ENCODE measurements at places on chromosomes 5 and 9.
A peak's percentile ranks its signal among the peaks of the same experiment; 100 is the strongest.

GRCh38 chr5:4572311-4573100, 567.6 kb upstream of the ADAMTS16 start:
- DNase-seq: no peak

- no peak for DNase-seq
Observed at GRCh38 chr9:82912645-82913044, 150.3 kb downstream of the RASEF start.

DNA sequence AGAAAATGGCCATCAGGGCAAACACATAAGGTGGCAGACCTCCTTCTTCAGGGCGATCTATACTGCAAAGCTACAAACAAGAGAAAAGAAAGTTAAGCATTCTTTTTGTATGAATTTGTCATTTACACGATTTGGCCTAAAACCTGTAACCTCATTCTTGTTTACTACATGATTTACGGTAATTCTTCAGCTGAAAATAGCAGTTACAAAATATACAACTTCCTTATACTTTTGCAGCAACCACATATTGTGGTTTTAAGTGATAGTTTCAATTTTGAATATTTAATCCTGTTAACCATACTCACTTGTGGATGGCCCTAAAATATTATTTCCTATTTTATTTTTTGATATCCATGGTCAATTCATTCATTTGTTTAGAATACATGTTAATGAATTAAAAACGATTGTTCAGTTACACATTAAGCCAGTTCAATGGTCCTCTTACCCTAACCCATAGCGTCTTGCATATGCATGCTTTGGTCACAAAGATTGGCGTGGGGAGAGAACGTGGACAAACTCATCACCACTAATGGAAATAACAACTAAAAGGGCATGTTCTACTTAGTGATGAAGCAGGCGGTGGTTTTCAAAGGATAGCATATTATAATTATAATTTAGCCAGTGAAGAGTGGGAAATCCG, 16.6 kb downstream of the TUT7 start:
- no peak for DNase-seq

GRCh38 chr9:137417161-137418021, 5.6 kb downstream of the EXD3 start:
- DNase-seq: no peak

DNA sequence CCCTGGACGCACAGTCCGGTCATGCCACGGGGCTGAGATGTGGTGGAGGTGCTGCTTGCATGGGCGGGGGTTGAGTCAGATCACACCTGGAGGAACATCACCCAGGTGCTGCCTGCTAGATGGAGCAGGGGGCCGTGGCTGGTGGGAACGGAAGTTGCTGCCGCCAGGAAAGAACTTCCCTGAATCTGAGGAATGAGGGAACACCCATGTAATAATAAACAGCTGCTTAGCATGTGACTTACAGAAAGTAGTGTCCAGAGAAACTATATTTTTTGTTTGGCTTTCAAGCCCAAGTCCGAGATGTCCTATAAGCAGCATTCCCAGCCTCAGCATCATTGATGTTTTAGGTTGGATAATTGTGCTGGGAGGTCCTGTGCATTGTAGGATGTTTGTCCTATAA, 27.1 kb upstream of the FAM240B start:
- no peak for DNase-seq

DNA sequence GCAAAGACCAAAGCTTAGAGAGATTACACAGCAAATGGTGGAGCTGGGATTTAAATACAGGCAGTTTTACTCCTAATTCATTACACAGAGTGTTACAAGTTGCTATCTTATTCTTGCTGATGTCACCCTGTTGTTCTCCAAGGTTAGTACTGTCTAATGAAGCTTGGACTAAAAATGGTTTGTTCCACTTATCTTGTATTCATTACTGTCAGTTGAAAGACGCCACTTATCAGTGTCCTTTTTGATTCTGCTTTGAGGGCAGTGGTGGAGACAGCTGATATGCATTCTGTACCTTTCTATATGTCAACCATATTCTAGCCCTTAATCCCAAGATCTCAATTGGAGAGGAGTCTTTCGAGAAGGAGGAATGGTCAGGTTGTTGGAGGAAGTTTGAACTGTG, 14.0 kb upstream of the DENND4C start:
- DNase-seq: no peak

GRCh38 chr5:125348221-125348692, 601.8 kb upstream of the ZNF608 start:
- no peak for DNase-seq

- peak; percentile 16 for DNase-seq
Observed at GRCh38 chr5:19314840-19315239, 673.2 kb downstream of the CDH18 start.

- DNase-seq: no peak
Observed at GRCh38 chr9:15240927-15241326, 66.1 kb downstream of the TTC39B start.

GRCh38 chr5:136279314-136279713, 86.0 kb downstream of the TRPC7 start:
- DNase-seq: no peak

DNA sequence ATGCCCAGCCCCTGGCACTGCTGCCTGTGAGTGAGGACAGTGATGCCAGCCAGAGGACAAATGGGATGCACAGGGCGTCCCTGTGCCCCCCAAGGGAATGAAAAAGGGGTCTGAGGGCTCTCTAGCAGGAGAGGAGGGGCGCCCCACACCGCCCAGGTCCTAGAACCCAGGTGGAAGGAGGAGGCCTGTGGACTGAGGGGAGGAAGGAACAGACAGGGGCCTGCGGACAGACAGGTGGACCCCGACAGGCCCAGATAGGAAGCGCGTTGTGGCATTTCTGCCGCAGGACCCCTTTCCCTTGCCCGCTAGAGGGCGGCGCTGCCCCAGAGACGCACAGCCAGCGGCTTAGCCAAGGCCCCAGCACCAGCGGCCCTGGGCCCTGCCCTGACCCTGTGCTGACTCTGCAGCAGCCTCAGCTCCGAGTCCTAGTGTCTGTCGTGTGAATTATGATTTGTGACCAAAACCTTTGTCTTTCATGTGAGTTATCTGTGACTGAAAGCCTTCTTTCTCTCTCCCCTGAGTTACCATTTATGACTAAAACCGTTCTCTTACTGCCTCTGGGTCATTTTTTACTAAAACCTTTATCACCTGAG, 30.7 kb downstream of the TRIP13 start:
- DNase-seq: peak; percentile 79

GRCh38 chr5:175658299-175659145, 651 bp downstream of the HRH2 start:
- no peak for DNase-seq

- no peak for DNase-seq
Observed at GRCh38 chr9:97689401-97690180, 7.5 kb downstream of the XPA start.

DNA sequence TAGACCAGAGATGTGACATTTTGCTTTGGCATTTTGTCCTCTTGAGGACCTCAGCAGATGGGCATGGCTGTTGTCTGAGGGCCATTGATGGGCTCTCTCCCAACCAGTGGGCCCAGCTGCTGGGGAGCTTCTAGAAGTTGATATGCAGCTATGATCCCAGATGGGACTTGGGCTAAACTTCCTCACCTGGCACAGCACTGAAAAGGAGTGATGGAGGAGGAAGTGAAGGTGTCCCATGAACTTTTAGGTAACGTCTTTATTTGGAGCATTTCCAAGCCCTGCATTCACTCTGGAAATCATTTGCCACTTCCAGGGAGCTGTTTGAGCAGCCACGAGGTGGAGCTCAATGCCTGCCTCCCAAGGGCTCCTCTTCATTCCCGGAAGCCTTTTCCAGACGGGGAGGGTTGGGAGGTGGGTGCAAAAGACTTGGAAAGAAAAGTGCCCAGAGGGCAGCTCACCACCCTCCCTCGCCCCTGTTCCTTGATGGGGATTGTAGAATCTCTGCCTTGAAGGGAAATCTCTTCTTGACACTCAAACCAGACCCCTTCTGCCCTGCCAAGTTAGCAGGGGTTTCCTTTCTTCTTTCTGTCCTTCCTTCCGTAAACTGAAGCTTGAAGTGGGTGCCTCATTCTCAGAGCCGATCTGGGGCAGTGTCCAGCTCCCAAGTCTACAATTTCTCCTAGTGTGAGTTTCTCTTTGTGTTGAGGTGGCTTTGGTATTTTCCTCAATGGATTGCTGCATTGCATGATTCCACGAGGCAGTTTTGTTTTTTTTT, 18.1 kb upstream of the NEUROG1 start:
- peak; percentile 73 for DNase-seq

DNA sequence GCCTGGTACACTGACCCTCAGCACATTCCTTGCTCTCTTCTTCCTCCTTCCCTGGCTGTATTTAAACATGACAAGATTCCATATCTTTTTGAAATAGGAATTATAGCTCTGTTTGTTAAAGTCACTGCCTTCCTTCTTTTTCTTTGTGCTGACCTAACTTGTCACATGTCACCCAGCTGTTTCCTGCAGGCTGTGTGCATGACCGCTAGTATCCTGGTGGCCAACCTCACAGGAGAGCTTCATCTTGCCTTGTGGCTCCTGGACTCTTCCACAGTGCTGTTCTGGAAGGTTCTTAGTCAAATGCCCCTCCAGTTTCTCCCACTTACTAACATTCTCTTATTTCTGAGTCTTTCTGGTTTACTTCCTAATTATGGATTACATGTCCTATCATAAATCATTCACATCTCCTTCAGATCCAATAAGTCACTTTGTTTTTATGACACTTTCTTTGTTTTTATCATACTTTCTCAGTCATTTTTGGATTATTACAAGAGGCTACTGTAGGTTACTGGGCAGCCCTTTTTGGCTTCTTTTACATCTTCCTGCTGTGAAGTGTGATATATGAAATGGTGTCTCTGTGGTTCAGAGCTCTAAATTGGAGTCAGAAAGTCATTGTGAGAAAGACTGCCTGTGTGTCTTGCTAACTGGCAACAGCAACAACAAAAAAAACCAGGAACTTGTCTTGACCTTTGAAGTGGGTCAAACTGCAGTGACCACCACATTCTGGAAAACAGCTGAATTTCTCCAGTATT, 463.6 kb upstream of the DAP start:
- no peak for DNase-seq

GRCh38 chr5:52685566-52685965, 102.2 kb upstream of the ITGA1 start:
- DNase-seq: no peak

- DNase-seq: no peak
Observed at GRCh38 chr9:124489222-124489621, 18.0 kb downstream of the NR5A1 start.

- DNase-seq: no peak
Observed at GRCh38 chr5:102638316-102638715, 116.8 kb upstream of the PAM start.

- no peak for DNase-seq
Observed at GRCh38 chr5:1304033-1304432, 9.2 kb upstream of the TERT start.

DNA sequence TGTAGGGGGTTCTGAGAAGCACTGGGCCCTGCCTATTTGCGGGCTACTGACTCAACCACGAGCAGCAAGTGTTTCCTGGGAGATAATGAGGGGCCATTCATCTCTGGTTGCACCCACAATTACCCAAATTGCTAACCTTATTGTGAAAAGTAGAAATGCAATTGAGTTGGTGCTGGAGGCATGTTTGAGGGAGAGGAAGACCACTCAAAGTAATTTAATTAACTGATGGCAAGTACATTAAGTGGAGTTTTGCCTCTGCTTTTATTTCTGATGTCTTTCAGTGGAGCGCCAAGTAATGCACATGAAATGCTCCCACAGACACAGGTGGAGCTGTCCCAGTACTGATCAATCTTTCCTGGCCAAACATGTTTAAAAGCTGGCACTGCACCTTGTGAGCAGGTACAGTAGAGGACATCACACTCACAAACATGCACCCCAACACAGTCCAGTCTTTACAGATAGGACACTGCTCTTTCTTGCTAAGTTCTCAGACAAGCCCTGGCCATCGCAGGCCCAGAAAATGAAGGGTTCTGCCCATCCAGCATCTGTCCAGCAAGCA, 195.4 kb downstream of the HSPA4 start:
- no peak for DNase-seq

- DNase-seq: no peak
Observed at GRCh38 chr9:93483497-93483896, 30.1 kb upstream of the FAM120AOS start.

- DNase-seq: no peak
Observed at GRCh38 chr9:97524424-97524823, 23.0 kb downstream of the TMOD1 start.
